ENCODE measurements at places on chromosomes 2 and 18. TPM values are rescaled to one million over a fixed set of nuclear protein-coding genes. Genes with fewer than 3 reads are reported as not detected.

Gene MEMO1
- 49.5 TPM for total RNA-seq

Gene TRABD2A
- 2.0 TPM for total RNA-seq

Gene TGFA
- 45.0 TPM for total RNA-seq

DNA sequence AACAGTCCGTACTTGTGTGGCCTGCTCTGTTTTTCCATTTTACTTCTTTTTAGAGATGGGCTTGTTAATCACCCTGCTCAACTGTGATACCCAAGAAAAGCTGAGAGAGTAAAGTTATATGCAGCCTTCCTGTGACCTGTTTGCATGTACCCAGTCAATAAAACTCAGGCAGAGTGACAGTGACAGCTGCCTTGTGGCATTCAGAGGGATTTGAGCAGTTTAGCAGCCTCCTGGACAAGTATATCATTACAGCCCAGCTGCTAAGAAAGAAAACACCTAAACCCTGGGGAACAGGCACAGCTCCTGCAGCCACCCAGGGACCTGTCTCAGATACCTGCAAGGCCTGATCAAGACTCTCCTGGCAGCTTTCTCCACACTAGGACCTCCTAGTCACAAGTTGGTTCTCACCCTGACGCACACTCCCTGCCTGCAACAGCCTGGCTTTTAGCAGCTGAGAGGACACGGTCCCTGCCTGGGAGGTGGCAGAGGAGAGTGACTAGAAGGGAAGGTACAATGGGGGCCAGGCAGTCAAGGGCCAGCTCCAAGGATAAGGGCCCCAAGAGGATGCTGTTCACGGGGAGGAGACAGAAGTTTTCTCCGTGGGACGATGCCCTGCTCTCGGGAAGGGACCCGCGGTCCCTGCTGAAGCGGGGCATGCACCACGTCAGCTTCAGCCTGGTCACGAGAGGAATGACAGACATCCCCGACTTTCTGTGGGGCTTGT, at the start of gene LRRC30:
LRRC30 (plus strand) TSS at position 464 of the 724 bp plus-strand sequence; CDS start at position 514, 50 bp downstream.
- H3K4me3 ChIP-seq, result no peak within 1 kb of the TSS
- H3K36me3 ChIP-seq, result no peaks in the 10 kb centered on the region
- H3K4me1 ChIP-seq, result no peaks in the 10 kb centered on the region
- H3K27ac ChIP-seq, result no peak within 1 kb of the TSS
- no peak for DNase-seq
- H3K27me3 ChIP-seq, result peaks cover 93% of the 10 kb centered on the region

Gene RBFA
- total RNA-seq, result 38.9 TPM

Gene RESP18
- total RNA-seq, result not detected

DNA sequence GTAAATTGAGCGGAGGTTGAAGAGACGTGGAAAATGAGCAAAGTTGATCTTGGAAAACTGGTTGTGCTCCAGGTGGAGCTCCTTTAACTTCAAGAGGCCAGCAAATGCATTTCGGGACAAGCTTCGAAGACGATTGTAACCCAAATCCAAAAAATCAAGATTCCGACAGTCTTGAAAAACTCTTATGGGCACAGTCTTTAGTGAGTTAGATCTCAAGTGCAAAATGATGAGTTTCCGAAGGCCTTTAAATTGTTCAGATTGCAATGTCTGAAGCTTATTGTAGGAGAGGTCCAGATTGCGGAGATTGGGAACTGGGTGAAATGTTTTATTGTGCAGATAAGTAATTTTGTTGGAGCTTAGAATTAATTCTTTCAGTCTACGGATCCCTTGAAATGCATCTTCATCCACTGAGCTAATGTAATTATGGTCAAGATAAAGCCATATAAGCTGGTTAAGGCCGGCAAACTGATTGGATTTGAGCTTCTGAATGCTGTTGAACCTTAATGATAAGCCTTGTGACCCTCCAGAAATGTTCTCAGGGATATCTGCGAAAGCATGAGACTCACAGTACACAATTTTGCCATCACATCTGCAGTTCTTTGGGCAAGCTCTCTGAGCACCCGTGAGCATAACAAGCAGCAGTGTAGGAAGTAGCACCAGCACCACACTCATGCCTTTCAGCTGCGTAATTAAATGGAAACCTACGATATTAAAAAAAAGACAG, 2.9 kb downstream of the LRRTM4 start:
- no peak overlapping the region for H3K27ac ChIP-seq
- no peaks in the 10 kb centered on the region for H3K4me1 ChIP-seq
- H3K4me3 ChIP-seq, result no peak overlapping the region
- 0 out of 2 replicates have a peak, but pooled peaks cover 6% of the 10 kb centered on the region for H3K27me3 ChIP-seq

GRCh38 chr18:67433971-67434370, 82.5 kb downstream of the DSEL start:
- H3K27ac ChIP-seq, result no peak overlapping the region
- H3K27me3 ChIP-seq, result no peaks in the 10 kb centered on the region
- DNase-seq, result no peak
- H3K36me3 ChIP-seq, result no peaks in the 10 kb centered on the region
- no peak overlapping the region for H3K4me3 ChIP-seq

DNA sequence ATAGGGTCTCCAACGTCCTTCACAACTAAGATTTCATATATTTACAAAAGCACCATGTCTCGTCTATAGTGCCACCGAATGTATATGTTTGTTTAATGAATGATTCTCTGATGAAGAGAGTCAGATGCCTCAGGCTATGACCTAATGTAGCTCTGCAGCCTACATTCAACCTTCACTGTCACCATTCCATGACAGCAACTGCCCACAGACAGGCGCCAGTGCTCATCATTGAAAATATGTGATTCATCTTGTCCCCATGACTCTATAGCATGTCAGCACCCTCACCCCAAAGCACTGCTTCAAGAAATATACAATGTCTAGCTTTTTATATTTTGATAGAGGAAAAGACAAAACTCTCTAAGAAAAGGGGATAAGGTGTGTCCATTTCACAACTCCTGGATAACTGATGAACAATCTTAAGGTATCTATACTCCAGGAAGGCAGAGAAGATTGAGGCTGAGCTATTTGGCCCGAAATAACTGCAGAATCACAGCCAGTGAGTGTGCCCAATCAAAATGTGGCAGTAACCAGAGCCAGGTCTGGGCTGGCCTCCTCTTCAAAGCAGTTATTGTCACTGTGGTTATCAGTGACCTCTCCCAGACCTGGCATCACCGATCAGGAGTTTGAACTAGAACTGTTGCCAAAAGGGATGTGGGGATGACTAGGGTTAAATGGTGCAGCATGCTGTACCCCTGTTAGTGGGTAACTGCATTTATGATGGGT, 246.6 kb downstream of the SETBP1 start:
- H3K27ac ChIP-seq, result peak overlapping the region; percentile 54
- peaks cover 7% of the 10 kb centered on the region for H3K4me1 ChIP-seq

DNA sequence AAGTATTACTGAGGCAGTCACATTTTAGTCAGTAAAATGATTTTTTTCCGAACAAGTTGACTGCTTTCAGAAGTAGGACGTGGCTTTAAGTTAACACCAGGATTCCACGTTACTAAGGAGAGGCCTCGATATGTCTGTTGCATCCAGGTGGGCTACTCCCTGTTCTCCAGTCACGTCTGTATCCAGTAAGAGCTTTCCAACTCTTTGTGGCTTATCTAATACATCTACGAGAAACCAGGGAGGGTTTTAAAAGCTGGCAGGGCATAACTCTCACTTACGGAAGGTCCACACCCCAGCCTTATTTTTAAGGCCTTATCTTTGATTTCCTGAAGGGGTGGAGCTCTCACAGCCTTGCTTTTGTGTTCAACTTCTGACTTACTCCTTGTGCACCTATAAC, 99.2 kb downstream of the SLC8A1 start:
- no peaks in the 10 kb centered on the region for H3K27me3 ChIP-seq
- H3K4me1 ChIP-seq, result 0 out of 2 replicates have a peak, but pooled peaks cover 3% of the 10 kb centered on the region
- no peak overlapping the region for H3K27ac ChIP-seq
- no peaks in the 10 kb centered on the region for H3K36me3 ChIP-seq
- no peak for DNase-seq

DNA sequence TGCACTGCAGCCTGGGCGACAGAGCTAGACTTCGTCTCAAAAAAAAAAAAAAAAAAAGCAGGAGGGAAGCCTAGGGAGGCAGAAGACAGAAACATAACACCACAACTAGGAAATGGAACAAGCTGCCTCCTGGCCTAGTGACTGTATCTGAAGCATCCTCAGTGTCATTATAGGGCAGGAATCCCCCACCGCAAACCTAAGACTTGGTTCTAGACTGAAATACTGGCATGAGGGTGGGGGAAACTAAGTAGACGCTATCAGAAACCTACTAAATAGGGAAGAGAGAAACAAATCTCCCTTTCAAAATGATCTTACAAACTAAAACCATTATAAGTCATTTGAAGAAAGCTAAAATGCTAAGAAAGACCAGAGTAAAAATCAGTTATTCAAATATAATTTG, 16.4 kb upstream of the SMAD2 start:
- H3K4me1 ChIP-seq, result peaks cover 3% of the 10 kb centered on the region
- H3K27me3 ChIP-seq, result no peaks in the 10 kb centered on the region
- no peak for DNase-seq
- no peak overlapping the region for H3K4me3 ChIP-seq
- no peak overlapping the region for H3K27ac ChIP-seq

Gene GREB1L
- 6.3 TPM for total RNA-seq

- no peaks in the 10 kb centered on the region for H3K27me3 ChIP-seq
- H3K4me3 ChIP-seq, result no peak overlapping the region
- no peaks in the 10 kb centered on the region for H3K4me1 ChIP-seq
- H3K36me3 ChIP-seq, result no peaks in the 10 kb centered on the region
- H3K27ac ChIP-seq, result no peak overlapping the region
These were observed 1.6 kb upstream of the GPR45 start for GRCh38 chr2:105239924-105240323.

DNA sequence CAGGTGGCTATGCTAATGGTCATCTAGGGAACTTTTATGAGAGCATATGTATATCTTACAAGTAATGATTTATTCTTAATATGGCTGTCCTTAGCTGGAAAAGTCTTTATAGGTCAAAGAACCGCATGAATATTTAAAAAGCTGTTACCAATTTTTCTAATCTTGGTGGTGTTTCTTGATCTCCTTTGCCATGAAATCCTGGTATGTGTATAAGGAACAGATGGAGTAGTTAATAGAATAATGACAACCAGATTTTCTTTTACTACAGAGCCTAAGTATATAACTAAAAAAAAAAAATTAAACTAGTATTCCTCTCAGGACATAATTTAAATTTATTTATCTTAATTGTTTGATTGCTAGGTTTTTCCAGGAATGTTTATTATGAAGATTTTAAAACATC, 74.5 kb downstream of the RHBDD1 start:
- no peak for DNase-seq
- H3K27ac ChIP-seq, result no peak overlapping the region
- no peak overlapping the region for H3K4me3 ChIP-seq
- no peaks in the 10 kb centered on the region for H3K36me3 ChIP-seq

GRCh38 chr2:55102056-55102812, 52.0 kb upstream of the RTN4 start:
- H3K27ac ChIP-seq, result peak overlapping the region; percentile 43

Gene CD8B
- not detected for total RNA-seq

DNA sequence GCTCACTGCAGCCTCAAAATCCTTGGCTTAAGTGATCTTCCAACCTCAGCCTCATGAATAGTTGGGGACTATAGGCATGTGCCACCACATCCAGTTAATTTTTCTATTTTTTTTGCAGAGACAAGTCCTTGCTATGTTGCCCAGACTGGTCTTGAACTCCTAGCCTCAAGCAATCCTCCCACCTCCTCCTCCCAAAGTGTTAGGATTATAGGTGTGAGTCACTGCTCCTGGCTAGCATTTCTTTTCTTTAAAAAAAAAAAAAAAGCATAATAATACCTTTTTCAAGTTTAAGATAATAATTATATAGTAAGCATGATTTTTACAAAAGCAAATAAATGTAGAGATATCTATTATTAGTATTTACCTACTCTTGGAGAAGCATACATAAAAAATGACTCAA, 36.1 kb downstream of the PPP4R1 start:
- DNase-seq, result peak; percentile 24
- H3K36me3 ChIP-seq, result peaks cover 71% of the 10 kb centered on the region
- H3K27me3 ChIP-seq, result no peaks in the 10 kb centered on the region
- no peak overlapping the region for H3K4me3 ChIP-seq

Gene CPLX4
- total RNA-seq, result not detected

Gene EHBP1
- 25.7 TPM for total RNA-seq

DNA sequence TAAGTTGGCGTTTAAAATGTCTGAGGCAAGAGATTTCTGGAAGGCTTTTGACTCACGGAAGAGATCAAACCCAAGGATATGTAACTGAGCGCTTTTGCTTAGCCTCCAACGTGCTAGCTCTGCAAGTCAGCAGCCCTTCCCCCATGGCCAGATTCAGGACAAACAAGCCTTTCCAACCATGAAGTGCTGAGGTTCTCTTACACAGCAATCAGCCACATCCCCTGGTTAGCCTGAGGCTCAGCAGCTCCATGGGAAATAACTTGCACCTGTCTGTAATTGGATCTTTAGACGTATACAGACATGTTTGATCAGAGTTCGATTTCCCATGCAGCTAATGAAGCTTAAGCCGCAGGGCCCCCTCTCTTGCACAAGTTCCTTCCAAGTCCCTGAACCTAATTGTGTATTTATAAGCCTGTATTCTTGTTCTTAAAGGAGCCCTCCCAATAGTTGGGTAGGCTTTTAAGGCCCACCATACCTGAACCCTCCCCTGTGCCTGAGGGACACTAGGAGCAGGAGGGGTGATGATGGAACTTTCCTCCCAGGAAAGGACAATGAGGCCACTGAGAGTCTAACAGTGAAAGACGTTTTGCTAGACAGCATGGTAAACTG, 2.1 kb upstream of the TMEM131 start:
- peaks cover 25% of the 10 kb centered on the region for H3K4me1 ChIP-seq
- no peak for DNase-seq
- H3K27me3 ChIP-seq, result no peaks in the 10 kb centered on the region
- no peaks in the 10 kb centered on the region for H3K36me3 ChIP-seq

DNA sequence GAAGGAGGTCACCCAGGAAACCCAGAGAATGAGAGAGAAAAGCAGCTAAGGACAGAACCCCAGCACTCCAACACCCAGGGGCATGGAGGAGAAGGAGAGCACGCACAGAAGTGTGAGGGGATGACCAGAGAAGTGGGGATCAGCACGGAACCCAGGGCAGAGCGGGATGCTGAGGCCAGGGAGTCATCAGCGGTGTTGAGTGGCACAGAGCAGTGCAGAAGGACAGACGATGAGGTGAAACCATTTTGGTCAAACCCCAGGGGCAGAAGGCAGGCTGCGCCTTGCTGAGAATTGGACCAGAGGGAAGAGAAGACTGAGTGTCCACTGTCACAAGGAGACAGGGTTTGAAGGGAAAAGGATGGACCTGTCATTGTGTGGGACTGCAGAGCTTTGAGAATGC, 23.4 kb upstream of the ASB18 start:
- H3K4me3 ChIP-seq, result no peak overlapping the region
- no peak for DNase-seq
- peak overlapping the region; percentile 98 for H3K27ac ChIP-seq
- peaks cover 25% of the 10 kb centered on the region for H3K4me1 ChIP-seq
- no peaks in the 10 kb centered on the region for H3K36me3 ChIP-seq

- H3K4me1 ChIP-seq, result no peaks in the 10 kb centered on the region
- H3K4me3 ChIP-seq, result no peak overlapping the region
- DNase-seq, result no peak
- no peak overlapping the region for H3K27ac ChIP-seq
- no peaks in the 10 kb centered on the region for H3K36me3 ChIP-seq
These were observed 39.3 kb upstream of the GYPC start for GRCh38 chr2:126616606-126617069.

Gene ALLC
- total RNA-seq, result not detected
